OCI-LY7 (cell line): ENCODE measurements at places on chromosomes 4 and X. TPM values are rescaled to one million over a fixed set of nuclear protein-coding genes. Genes with fewer than 3 reads are reported as not detected.

- DNase-seq = peak; percentile 58
Observed at GRCh38 chr4:70667740-70668535, 1.6 kb upstream of the JCHAIN start.

DNA sequence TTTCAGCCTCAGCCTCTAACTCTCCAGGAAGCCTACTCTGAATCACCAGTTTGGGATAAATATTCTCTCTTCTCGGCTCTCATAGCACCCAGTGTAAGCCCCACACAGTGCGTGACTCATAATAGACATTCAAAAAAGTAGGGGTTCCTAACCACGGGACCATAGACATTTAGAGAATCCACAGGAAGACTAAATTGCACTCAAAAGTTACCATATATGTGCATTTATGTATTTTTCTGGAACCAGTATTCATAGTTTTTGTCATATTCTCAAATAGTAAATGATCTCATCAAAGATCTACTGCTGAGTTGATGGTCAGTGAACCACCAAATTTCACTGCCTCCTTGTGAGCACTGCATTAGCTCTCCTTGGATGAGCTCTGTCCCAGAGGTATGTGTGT, 625.7 kb downstream of the SMARCA1 start:
- no peak for DNase-seq

- no peak for DNase-seq
Observed at GRCh38 chr4:126799416-126799815, 833.3 kb upstream of the INTU start.

DNA sequence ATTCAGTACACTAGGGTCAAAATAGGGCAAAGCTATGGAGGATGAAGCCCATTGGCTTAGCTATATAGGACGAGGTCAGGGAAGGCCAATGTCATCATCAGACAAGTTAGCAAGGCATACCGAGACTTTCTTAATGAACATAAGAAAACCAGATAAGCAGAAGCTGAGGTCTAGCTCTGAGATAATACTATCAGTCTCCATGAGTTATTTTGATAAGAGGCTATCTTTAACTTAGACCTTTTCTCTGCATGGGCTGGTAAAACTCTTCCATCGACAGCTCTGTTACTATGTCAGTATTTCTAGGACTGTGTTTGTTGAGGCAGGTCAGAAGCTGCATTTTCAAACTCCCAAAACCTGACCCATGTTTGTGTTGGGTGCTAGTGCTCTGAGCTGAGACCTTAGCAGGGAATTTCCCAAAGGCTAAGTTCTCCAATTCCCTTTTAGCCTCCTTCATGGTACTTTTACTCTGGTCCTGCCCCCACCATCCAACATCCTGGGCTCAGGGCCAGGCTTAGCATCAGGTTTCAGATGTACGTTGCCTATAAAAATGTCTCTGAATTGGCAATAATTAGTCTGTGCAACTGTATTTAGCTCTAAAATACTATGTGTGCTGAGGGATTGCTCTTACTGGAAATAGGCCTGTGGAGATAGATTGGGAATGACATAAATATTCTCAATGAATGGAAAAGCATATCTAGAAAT, 29.3 kb upstream of the LRAT start:
- DNase-seq = no peak

AKAP14 gene
- total RNA-seq = not detected in 2 replicates

CRLF2 gene
- 0.80 and 1.2 TPM in 2 replicates for total RNA-seq

RHOXF1 gene
- not detected in 2 replicates for total RNA-seq

PAGE2B gene
- total RNA-seq = not detected in 2 replicates
